ENCODE measurements at places on chromosomes 7 and 10.

- no peak for DNase-seq
Observed at GRCh38 chr7:12719141-12719919, 31.9 kb downstream of the ARL4A start.

DNA sequence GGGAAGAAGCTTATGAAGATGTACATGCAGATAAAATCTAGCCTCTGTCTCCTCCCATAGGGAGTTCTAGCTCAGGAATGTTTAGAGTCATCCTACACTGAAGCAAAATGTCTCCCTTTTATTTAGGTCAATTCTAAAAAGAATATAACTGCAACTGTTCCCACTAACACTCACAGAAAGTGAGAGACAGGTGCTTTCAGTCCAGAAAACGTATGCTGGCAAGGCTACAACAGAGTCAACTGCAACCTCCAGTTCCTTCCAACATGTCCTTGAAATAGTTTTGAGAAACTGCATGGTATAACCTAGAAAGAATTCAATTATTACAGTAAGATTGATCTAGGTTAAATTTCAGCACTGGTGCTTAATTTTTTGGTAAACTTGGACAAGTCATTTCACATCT, 46.8 kb upstream of the KCND2 start:
- no peak for DNase-seq

- DNase-seq, result no peak
Observed at GRCh38 chr7:150311711-150312110, 11.4 kb upstream of the LRRC61 start.

DNA sequence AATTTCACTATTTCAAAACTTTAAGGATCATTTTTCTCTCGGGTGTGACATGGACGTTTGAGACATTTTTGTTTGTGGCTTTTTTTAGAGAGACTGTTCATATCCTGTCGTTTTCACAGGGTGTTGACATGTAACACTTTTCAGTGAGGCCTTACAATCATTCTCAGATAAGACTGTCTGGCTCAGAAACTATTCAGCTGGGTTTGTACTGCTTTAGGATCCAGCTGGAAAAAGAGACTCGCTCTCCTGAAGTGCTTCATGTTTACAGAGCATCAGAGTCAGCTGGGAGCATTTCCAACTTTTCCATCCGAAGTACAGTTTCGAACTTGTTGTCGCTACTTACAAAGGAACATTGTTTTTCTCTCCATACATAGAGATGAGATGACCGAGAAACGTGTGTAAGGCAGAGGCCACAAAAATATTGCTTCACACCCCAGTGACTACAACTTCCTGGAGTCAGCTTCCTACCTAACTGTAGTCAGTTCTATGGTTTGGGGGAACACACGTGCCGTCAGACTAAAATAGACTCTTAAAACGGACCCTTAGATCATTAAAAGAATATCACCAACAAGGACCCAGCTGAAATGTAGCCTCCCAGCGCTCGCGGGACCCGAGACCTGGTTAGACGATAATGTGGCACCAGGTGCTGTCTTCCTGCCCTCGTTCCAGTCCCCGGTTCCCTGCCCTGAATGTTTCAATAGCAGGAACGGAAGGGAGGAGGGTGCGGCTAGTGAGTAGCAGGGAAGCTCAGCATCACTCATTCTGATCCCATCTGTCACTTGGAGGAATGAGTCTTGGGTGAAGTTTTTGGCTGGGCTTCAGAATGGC, 78.0 kb downstream of the MKI67 start:
- DNase-seq, result no peak

DNA sequence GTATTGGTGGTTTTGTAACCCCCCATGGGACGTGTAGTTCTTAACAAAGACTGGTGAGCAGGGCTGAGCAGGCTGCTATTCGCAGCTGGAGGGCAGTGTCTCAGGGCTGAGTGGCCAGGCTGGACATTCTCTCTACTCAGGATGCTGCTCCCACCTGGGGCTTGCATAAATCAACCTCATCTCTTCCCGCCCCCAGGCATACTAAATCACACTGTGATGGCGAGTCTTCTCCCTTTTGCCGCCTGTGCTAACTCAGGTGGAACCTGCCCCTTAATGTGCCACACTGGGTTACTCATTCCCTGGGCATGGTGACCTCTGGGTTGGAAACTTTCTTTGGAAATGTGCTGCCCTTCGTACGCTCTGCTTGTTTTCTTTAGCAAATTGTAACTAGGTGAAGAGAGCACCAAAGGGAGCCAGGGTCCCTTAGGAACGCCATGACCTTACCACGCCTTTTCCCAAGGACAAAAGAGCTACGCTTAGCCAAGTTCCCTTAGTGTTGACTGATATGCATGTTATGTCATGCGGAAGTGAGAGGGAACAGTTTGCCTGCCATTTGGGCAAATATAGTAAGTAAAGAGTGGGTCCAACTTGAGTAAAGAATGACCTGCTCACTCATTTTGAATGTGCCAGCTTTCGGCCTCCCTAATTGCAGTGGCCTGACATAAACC, 40.4 kb upstream of the COBL start:
- DNase-seq, result no peak

DNA sequence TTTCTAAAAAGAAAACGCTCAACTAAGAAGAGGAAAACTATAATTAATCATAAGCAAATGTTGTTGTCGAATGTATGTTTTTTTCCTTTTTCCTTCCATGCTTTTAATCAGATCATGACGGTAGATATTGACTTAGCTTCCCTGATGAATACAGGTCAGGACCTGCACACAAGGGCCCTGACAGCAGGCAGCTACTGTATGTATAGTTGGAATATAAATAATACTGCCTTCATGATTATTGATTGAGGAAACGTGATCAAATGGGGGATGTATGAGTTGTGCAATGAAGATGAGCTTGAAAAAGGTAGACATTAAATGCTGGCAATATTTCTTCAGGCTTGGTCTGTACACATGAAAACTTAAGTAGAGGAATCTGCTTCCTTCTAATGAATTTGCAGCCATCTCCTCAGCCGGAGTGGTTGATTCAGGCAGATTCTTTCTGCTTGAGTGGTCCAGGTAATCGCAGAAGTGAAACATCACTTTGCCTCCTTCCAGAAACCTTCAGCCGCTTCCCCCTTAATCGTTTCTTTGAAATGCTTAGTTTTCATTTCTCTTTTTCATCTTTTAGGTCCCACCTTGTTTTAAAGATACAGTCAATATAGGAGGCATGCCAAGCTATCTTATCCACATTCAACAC, 656.5 kb downstream of the SDK1 start:
- no peak for DNase-seq

DNA sequence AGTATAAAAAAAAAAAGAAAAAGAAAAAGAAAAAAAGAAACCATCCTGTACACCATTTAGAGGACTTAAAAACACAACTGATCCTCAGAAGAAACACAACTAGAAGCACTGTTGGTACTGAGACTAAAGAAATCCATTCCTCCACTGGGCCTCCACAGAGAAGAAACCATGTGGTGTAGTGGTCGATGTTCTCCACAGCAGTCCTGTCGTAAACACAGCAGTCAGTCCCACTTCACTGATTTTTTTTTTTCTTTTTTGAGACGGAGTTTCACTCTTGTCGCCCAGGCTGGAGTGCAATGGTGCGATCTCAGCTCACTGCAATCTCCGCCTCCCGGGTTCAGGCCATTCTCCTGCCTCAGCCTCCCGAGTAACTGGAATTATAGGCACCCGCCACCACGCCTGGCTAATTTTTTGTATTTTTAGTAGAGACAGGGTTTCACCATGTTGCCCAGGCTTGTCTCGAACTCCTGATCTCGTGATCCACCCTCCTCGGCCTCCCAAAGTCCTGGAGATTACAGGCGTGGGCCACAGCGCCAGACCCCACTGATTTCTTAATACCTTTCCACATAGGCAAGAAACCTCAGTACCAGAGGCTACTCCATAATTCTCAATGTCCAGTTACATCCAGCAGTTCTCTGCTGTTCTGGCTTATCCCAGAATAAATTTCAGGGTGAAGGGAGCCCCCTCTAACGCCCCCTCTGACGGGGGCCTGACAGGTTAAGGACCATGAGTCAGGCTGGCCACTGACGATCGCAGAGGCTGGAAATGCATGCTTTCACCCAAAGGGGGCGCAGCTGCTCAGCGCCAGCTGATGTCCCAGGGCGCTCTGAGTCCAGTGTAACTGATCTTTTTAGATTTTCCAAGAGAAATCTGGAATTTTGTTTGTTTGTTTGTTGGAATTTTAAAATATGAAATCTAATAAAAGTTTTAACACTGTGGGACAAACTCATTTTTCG, 24.8 kb upstream of the FFAR4 start:
- no peak for DNase-seq

- no peak for DNase-seq
Observed at GRCh38 chr7:45708046-45708950, 134.1 kb downstream of the ADCY1 start.

DNA sequence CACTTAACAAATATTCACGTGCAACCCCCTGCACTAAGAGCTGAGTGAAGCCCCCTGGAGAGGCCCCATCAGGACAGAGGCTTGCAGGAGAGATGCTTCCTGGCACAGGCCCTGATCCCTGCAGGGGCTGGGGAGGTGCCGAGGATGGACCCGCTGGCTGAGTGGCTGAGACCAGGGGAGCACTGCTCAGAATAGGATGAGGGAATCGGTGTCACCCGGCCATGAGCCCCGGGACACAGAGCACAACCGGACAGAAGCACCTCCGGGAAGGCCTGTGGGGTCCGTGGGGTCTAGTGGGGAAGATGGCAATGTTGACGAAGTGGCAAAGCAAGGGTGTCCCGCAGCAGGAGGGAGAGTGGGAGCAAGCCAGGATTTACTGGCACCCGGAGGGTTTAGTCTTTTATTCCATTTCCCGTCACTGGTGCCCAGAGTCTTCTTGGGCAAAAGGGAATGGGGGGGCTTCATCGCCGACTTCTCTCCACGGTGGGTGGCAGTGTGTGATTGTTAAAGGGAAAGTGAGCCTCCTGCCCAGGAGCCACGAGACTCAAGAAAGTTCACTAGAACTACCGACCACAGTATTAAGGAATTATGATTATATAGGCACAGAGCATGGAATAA, 140.7 kb downstream of the ADARB2 start:
- no peak for DNase-seq

GRCh38 chr7:30983042-30983913, 19.5 kb downstream of the GHRHR start:
- peak; percentile 40 for DNase-seq

DNA sequence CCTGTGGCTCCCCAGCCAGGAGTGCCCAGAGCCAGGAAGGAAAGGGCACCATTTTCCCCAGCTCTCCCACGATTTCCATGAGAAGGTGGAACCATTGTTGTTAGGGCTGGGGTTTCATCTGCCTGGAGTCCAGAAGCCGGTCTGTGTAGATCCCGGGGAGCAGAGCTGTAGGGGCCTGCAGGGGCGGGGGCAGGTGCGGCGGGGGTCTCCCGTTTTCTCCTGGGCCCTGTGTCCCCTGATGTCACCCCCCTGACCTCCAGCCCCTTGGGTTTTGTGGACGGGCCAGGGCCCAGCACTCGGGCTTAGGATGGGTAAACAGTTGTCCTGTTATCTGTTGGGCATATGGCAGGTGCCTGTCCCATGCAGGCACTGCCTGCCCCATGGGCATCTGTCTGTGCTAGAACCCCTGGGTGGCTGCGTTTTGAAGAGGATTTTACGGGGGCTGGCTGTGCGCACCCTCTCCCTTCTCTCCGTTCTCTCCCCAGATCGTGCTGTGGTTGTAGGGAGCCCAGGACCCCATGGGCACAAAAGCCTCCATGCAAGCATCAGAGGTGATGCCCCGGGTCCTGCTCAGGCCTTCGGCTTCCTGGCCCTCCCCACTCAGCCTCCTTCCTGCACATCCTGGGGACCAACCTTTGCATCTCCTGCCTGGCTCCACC, 158.8 kb downstream of the WDR37 start:
- DNase-seq, result no peak

- DNase-seq, result no peak
Observed at GRCh38 chr10:241451-241850, 106.2 kb downstream of the ZMYND11 start.
